ENCODE measurements at places on chromosomes 2 and 18.

- DNase-seq: no peak
These were observed 18.3 kb downstream of the RNASEH1 start for GRCh38 chr2:3539836-3540235.

DNA sequence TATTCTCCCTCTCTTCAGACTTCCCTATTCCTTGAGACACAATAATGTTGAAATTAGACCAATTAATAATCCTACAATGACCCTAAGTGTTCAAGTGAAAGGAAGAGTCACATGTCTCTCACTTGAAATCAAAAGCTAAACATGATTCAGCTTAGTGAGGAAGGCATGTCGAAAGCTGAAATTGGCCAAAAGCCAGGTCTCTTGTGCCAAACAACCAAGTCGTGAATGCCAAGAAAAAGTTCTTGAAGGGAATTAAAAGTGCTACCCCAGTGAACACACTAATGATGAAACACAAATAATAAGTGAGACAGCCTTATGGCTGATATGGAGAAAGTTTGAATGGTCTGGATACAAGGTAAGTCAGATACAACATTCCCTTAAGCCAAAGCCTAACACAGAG, 115.4 kb downstream of the PXDN start:
- DNase-seq: no peak

- no peak for DNase-seq
These were observed 12.2 kb upstream of the IL1A start for GRCh38 chr2:112796486-112796885.

GRCh38 chr2:127663566-127664064, 11.7 kb downstream of the LIMS2 start:
- no peak for DNase-seq

DNA sequence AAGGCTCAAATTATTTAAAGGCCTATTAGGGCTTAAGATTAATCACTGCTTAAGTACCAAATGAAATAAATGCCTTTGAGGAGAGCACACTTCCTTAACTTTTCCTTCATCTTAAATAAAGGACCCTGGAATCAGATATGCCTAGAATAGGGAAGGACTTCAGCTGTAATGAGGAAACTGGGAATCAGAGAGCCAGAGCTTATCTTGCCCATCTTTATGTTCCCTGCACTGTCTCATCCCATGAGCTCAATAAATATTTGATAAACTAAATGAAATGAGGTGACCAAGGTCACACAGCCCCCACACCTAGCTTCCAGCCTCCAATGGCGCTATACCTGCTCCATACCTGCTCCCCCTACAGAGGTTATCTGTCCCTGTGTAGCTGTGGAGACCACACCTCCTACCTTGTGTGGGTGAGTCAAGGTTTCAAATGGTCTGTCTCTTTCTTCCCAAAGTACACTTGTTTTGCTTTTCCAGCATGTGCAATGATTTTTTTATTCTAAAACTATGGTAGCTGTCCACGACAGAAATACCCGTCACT, 23.4 kb upstream of the NEDD4L start:
- no peak for DNase-seq

DNA sequence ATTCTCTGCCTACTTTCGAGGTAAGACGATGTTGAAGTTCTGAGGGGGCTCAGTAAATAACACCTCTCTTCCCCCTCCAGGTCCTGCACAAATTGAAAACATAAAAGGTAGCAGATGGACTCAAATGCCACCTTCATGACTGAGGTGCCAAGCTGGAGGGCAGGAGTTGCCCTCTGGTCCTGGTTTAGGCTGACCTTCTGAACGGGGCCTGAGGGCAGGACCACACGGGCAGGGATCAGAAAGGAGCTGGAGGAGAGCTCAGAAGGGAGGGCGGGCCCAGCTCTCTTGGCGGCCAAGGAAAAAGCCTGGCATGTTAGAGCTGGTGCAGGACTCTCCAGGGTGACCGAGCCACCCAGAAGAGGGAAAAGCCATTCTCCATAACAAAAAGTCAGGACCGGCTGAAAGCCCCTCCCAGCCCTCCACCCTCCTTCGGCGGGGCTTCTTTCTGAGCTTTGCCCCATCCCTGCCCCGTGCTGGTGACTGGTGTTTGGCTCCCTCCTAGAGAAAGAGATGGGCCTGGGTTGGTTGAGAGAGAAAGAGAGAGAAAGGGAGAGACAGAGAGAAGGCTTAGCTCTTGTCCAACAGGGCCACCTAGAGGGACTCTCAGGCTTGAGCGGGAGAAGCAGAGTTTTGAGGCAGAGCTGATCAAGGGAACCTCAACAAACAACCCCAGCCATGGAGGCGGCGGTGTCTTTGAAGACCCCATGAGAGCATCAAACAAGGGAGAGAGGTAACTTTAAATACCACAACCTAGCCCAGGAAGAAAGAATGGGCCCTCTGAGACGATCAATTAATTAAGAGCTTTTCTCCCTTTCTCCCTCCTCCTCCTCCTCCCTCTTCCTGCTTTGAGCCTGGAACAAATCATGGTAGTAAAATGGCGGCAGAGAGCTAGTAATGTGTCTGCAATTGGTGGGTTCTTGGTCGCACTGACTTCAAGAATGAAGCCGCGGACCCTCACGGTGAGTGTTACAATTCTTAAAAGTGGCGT, 50.8 kb downstream of the WIPF1 start:
- peak; percentile 67 for DNase-seq

- DNase-seq: no peak
These were observed 102.6 kb upstream of the SMIM21 start for GRCh38 chr18:75530118-75530517.
